ENCODE measurements at places on chromosomes 12 and 14.

GRCh38 chr14:50860478-50861086, 11.3 kb upstream of the ABHD12B start:
- DNase-seq: peak; percentile 87

DNA sequence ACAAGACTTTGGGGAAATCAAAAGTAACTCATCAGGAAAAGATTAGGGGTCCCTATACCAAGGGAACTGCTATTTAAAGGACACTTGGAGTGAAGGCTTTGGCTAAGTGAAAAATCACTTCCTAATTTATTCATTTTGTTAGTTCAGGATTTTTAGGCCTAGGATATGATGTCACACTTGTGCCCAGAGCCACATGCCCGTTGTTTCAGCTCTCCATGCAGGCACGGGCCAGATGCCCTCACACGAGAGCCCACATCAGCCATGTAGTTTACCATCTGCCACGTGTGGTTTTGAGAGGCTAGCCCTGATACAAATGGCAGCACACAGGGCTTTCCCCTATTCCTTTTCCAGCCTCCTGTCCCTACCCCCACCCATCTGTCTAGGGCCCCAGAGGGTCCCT, 11.9 kb upstream of the LRP1-AS start:
- peak; percentile 88 for DNase-seq

- no peak for DNase-seq
These were observed 832 bp upstream of the SYT1 start for GRCh38 chr12:78863482-78864402.

DNA sequence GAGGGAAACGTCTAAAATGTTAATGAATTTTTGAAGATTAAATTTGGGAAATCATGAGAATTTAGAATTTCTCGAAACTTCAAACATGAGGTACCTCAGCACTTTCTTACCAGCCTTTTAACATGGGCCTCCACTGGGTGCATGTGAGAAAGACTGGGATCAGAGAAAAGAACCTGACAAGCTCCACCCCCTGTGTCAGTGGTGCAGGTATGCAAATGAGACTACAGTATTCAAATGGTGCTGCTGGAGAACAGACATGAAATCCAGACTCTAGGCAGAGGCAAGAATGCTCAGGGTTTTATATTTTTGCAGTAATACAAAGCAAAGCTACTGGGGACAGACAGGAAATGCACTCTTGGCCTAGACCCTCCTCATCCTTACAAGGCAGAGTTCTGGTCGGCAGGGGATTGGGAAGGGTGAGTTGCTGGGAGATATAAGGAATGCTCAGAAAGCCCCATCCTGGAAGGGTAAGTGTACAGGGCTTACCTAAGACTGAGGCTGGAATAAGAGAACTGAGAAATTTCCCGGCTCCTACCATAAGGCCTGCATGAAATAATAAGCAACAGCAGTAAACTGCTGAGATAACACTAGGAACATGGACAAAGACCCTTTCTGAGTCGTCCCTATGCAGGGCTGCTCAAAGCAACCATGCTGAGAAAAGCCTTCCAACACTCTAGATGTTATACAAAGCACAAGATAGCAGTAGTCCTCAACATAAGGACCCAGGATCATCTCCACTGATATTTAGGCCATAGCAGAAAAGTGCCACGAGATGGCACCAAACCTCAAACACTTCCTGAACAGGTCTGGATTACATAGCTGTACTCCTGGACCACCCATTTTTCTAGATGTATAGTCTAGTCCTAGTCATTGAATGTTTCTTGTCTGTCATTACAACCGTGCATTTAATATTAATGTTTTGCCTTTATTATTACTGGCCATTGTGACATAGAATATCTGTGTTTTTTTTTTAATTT, 260.8 kb downstream of the RASSF9 start:
- peak; percentile 70 for DNase-seq

GRCh38 chr14:105015242-105015641, 5.6 kb downstream of the CDCA4 start:
- no peak for DNase-seq

DNA sequence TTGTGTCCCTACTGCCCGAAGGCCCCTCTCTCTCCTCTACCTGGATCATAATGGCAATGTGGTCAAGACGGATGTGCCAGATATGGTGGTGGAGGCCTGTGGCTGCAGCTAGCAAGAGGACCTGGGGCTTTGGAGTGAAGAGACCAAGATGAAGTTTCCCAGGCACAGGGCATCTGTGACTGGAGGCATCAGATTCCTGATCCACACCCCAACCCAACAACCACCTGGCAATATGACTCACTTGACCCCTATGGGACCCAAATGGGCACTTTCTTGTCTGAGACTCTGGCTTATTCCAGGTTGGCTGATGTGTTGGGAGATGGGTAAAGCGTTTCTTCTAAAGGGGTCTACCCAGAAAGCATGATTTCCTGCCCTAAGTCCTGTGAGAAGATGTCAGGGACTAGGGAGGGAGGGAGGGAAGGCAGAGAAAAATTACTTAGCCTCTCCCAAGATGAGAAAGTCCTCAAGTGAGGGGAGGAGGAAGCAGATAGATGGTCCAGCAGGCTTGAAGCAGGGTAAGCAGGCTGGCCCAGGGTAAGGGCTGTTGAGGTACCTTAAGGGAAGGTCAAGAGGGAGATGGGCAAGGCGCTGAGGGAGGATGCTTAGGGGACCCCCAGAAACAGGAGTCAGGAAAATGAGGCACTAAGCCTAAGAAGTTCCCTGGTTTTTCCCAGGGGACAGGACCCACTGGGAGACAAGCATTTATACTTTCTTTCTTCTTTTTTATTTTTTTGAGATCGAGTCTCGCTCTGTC, 1.8 kb downstream of the INHBE start:
- no peak for DNase-seq

DNA sequence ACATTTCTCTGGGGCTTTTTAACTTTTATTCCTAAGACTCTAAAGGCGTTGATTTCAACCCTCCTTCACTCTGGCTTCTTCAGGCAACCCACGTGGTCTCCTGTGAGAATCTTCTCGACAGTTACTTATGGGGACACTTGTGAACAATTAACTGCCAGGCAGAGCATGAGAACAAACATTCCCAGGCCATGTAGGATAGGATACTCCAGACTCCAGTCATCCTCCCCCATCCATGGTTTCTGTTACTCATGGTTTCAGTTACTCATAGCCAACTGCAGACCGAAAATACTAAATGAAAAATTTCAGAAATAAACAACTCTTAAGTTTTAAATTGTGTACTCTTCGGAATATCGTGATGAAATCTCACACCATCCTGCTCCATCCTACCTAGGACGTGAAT, 19.5 kb downstream of the GPR68 start:
- DNase-seq: no peak

Data from suppressor macrophage (primary cell).